ENCODE measurements at places on chromosomes 11 and 22.
A peak's percentile ranks its signal among the peaks of the same experiment; 100 is the strongest.

DNA sequence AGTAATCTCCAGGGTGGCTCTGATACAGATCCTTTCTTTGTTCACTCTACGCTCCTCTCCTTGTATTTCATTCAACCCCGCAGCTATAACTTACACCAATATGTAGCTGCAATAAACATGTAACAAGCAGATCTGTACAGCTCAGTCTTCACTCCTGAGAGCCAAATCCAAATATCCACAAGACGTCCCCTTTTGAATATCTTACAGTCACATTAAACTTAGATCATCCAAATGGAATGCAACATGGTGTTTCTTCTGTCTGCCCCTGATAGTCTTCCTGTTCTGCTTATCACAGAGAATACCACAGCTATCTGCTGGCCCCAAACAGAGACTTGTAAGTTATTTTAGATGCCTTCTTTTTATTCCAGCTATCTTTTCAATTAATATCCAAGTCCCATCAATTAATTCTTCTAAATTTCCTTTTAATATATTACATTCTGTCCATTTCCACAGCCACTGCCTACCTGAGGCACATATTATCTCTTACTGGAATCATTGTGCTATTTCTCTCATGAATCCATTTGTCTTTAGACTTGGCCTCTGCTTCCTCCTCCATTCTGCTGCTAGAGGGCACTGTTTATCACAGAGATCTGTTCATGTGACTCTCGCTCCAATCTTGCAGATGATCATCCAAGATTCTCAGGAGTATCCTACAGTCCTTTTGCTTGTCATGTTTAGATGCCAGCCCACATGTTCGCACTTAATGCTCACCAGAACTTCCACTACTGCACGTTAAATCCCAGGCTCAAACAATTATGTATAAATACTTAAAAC, 908.6 kb downstream of the NTM start:
- DNase-seq = peak; percentile 40

DNA sequence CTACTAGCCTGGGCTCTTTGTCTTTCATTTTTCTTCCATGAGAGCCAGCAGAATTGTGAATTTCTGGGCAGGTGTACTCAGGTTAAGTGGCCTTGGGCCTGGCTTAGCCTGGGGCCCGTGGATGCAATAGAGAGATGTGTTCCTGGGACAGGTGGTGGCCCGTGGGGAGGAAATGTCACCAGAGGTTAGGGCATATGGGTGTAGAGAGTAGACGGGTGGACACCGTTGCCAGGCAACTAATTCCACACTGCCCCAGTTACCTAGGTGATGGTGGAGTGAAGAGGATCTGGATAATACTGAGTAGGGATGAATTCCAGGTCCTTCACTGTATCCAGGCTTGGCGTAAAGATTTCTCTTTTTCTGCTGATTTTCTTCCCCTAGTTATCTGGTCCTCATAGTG, 175.0 kb downstream of the INSC start:
- no peak for DNase-seq

DNA sequence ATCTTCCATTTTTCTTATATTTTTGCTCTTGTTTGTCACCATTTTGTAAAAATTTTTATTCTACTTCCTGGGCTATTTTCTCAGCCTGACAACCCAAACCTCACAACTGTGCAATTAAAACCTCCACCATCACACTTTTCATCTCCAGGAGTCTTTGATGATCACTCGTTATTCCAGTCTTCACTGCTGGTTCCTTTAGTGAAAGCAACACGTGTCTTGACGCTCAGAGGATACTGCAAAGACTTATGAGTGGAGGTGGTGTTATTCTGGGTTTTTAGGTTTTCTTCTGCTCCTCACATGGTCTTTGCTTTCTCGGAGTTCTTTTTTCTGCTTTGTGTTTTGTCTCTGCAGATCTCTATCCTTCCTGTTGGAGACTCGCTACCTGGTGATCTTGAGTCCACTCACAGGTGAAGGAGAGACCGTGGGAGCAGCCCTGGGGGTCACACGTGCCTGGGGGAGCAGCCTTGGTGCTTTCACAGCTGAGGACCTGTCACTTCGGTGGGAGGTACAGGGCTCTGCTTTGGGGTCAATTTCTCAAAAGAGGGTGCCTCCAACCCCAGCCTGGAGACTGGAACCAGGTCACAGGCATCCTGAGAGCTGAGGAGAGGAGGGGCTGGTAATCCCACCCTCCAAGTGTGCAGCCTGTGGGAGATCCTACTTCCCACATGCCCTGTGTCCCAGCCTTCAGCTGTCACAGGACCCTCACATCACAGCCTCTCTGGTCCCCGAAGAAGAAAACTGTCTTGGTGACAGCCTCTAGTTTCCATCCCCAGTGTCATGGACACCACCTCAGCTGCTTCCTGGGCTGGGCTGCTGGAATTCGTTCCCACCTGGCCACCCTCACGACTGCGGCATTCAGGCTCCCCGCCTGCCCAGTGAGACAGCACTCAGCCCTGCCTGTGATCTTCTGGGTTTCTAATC, 11.0 kb downstream of the SULT4A1 start:
- no peak for DNase-seq

DNA sequence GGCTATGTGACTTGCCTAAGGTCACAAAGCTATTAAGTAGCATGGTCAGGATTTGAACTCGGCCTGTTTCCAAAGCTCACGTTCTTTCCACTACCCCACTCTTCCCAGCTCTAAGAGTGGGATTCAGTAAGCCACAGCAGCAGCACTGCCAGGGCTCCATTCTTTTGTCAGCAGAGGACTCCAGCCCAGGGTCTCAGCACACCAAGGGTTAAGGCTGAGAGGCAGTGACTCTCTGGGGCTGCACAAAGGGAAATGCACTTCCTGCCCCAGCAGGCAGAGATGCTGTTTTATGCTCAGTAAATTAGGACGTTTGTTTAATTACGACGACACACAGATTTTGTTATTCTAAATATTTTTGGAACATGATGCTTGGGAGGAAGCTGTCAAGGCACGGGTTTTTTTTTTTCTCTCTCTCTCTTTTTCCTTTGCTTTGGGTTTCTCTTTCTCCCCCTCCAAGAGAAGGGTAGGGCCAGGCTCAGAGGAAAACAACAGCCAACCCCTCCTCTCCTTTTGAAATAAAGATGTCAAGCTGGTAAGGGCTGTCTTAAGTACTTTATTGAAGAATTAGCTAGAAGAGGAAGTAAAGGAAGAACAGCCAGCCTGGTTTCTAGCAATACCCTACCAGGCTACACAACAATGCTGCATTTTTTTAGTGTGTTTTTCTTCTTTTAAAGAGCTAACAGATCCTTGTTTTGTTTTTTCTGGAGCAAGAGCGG, 2.8 kb downstream of the MYH9 start:
- DNase-seq = no peak

DNA sequence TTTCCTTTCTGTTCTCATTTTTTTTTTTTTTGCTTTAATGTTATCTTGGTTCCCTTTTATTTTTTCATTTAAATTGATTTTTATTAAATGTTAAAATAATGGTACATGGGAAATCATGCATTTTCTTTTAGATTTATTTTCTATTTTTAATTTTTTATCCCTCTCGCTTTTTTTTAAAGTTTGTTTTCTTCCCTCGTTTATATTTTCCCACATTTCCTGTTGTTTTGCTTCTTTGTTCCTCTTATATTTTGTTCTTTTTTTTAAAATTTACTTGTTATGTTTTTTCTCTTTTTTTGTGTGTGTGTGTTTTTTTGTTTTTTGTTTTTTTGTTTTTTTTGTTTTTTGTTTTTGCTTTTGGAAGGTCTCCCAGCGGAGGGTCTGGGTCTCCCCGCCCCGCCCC, 34.9 kb upstream of the EIF3D start:
- DNase-seq = no peak

DNA sequence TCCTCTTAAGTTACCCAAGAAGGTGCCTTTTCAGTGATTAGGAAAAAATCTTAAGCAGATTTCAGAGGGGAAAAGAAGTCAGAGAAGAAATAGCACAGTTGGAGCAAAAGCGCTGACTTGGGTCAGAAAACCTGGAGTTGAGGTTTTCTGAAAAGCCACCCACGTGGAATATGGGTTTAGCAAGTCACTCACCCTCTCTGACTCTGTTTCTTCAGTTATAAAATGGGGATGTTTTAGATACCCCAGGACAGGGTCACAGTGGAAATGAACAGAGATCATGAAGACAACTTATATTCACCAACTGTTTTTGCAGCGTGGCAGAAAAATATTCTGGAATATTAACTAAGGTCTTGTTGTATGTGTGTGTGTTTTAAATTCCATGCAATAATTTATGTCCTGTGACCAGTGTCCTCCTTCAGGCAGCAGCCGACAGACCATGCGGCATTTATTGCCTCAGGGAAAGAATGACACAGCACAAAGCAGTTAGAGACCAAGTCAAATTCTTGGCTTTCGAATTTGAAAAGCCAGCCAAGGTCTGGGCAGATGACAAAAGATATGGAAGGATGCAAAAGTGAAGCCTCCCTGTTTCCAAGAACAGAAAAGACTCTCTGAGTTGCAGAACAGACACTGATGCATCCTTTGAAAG, 119.9 kb downstream of the MIAT start:
- DNase-seq = no peak

DNA sequence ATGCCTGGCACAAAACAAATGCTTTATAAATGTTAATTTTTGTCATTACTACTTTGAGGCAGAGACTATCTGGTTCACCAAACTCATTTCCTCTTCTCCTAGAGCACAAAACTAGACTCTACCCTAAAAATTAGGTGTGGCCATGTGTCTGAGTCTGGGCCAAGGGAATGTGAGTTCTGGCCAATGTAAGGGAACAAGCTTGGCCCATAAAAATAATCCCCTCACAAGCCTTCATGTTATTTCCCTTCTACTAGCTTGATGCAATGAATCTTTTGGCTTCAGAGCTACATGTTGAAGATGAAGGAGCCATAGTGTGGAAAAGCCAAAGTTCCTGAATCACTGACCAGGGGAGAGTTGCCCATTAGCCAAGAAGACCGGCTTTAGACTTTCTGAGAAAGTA, 406.5 kb upstream of the CCDC90B start:
- DNase-seq = no peak

DNA sequence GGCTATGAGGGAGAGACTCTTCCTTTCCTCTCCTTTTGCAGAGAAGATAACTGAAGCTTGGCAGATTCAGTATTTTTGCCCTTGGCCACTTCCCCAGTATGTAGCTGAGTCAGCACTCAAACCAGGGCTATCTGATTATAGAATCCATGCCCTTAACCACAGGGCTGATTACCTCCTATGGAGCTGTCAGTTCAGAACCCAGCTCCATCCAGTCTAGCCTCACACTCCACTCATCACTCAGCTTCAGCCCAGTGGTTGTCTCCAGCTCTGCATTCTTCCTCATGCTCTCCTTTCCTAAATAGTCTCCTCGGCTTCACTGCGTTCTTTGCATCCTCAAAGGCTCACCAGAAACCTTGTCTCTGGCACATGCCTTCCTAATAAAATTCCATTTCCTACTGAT, 151.6 kb upstream of the BLID start:
- DNase-seq = peak; percentile 15

- no peak for DNase-seq
These were observed 38.7 kb downstream of the SYT13 start for GRCh38 chr11:45247433-45247832.

- DNase-seq = no peak
These were observed 294.5 kb downstream of the BRD1 start for GRCh38 chr22:49532869-49533802.

- no peak for DNase-seq
These were observed 70.9 kb downstream of the CCDC34 start for GRCh38 chr11:27291954-27292636.

GRCh38 chr11:107359701-107360100, 97.9 kb downstream of the CWF19L2 start:
- no peak for DNase-seq

Data from non-pigmented ciliary epithelial cell (primary cell).